ENCODE measurements at places on chromosomes 7 and 10.

GRCh38 chr10:97407211-97407951 is 6.2 kb upstream of the RRP12 start:
- DNase-seq = peak; percentile 54

DNA sequence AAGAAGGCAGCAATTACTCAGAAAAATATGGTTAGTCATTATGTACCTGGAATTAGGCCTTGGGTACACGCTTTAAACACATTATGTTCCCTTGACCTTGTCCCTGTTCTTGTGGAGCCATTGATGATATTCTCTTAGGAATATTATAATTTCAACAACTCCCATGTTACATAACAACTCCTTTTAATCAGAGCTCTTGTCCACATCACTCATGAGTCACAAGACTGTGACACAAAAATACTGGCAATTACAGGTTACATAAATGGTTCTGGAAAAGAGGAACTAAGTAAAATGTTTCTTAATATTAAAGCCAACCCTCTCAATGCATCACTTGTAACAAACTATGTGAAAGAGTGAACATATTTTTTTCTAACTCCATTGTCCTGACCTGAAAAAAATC is 143.8 kb upstream of the PCLO start:
- no peak for DNase-seq

DNA sequence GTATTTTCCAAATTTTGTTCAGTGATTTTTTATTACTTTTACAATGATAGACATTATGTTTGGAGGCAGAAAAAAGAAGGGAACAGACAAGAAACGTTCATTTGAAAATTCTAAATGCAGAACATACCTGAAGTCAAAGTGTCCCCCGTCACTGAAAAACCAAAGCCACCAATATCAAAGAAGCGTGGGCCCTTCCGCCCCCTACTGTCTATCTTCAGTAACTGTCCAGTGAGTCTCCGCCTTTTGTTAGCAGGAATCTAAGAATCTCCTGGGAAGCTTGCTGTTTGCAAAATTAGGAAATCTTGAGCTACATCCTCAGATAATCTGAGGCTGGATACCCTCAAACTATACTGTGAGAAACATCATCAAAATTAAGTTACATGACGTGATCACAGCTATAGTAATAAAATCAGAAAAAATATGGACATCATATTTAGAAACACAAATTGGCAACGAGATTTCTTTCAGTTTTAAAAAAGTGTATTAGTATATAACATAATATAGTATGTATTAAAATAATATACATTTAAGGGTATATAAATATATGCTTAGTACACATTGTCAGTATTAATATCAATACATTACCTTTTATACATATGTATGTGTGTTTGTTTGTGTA is 169.3 kb upstream of the AKR1E2 start:
- peak; percentile 35 for DNase-seq

DNA sequence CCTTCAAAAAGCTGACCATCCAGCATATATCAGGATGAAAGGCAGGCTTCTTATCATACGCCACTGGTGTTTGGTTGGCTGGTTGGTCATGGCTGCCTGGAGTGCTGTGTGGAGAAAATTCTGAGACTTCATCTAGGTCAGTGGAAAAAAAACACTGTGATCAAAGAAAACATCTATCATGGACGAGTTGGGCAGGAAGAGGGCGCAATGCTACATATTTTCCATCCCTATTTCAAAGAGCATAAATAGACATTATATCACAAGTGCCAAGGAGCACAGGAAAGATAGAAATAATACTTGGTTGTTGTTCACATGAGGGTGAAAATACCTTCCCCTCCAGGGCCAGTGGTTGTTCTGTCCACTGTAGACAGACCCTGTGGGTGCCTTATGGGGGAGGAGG is 128.4 kb upstream of the PLPP4 start:
- no peak for DNase-seq

DNA sequence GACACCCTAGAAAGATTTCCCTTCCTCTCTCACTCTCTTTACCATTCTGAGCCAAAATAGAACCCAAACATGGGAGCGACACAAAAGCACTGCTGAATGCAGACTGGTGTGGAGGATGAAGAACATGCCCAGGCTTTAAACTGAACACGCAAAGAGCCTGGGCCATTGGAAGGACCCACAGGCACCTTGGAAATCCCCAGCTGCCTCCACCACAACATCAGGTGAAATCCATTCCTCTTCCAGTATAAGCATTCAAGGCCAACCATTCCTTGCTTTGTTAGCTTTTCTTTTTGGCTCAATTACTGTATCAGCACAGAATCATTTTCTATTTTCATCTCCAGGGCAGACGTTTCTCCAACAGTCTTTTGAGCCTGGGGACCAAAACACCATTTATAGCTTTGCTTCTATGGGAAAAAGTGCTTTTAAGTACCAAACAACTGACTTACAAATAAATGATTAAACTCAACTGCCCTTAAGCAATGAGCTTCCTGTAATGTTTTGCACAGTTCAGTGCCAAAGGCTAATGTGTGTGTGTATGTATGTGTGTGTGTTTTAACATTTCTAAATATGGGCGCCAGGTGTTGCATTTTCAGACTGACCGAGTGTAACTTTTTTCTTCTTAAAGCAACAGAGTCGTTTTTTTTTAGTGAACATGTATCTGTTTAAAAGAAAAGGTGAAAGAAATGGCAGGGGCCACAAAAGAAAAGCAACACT is 16.2 kb upstream of the BLNK start:
- DNase-seq = no peak

- no peak for DNase-seq
Observed at GRCh38 chr10:98338318-98338717, 70.3 kb upstream of the LOXL4 start.

- DNase-seq = no peak
Observed at GRCh38 chr7:94178230-94178629, 174.1 kb upstream of the BET1 start.

DNA sequence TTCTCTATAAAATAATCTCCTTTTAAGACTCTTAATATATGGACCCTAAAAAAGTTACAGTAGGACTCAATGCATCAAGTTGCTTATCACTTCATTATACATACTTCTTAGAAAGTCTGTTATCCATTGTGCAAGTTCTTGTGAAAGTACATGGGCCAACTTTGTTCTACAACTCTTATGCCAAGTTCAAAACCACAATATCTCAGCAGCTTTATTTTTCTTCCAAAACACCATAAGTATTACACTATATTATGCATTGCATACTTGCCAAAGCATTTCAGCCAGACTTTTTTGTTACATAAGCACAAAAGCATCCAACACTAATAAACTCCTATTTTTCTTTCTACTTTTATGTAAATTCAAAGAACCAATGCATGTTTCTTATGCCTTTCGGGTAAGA is 94.4 kb downstream of the AHR start:
- DNase-seq = no peak

GRCh38 chr10:30647089-30647488 is 17.5 kb upstream of the LYZL2 start:
- DNase-seq = no peak

- no peak for DNase-seq
Observed at GRCh38 chr7:76372984-76373833, 14.4 kb upstream of the YWHAG start.

DNA sequence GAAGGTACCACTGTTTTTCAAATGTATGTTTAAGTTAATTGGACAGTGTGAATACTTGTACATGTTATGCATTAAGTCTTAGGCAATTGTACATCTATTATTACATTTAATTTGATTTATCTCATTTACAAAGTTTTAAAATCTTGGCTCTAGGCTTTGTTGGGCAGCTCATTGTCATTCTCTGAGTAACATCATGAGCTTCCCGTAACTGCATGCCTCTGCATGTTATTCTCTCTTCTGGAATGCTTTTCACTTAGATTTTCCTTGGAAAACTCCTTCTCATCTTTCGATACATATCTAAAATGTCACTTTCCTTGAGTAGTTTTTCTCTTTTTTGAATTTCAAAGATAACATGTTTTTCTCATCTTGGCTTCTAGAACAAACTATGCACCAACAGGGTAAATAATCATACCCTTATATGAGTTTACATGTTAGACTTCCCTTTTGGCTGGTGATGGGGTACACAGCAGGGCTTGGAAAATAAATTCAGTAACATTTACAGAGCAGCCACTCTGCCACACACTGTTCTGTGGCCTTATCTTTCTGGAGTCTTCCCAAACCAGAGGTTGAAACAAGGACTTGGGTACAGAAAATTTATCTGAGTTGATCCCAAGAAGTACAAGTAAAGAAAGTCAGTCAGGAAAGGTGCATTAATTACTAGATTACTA is 42.2 kb upstream of the A1CF start:
- DNase-seq = no peak

- DNase-seq = no peak
Observed at GRCh38 chr10:10587744-10588393, 429.8 kb upstream of the CELF2 start.

GRCh38 chr10:75398200-75398691 is 3.3 kb downstream of the ZNF503 start:
- no peak for DNase-seq

DNA sequence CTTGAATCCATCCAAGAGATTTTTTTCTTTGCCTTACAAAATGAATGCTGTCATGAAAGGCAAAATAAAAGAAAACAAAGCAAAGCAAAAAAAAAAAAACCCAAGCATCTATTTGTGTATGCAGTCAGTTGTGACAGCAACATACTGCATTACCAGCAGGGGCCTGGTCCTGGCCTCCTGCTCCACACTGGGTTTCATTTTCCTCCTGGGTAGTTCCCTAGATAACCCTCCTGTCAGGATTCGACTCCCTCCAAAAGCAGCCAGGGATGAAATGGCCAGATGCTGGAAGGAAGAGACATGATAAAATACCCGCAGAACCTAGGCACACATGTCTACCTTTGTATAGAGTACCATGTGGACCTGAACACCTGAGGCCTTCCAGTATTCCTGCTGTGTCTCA is 148.6 kb downstream of the NRCAM start:
- no peak for DNase-seq

GRCh38 chr10:102434394-102435132 is 2.2 kb upstream of the CUEDC2 start:
- no peak for DNase-seq

DNA sequence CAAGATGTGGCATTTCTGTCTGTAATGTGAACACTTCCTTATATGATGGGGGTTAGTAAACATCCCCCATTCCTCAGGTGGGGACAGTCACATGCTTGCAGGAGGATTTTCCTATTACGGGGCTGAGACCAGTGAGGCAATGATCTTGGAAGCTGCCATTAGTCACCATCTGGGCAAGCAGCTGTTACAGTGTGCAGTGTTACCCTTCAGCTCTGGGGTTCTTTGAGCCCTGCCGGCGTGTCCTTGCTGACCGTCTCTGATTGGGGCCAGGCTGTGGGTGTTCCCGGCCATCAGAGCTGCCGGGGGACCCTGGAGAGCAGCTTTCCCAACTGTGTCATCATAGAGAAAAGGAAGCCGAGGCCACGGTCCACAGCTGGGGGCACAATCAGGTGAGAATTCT is 126.8 kb upstream of the FAM20C start:
- DNase-seq = no peak

- no peak for DNase-seq
Observed at GRCh38 chr7:116273283-116273917, 63.1 kb downstream of the TES start.

- DNase-seq = no peak
Observed at GRCh38 chr7:121288894-121289293, 39.9 kb upstream of the WNT16 start.

- DNase-seq = no peak
Observed at GRCh38 chr10:106566873-106567272, 597.6 kb downstream of the SORCS1 start.

- DNase-seq = no peak
Observed at GRCh38 chr7:47438411-47439029, 143.4 kb downstream of the TNS3 start.

DNA sequence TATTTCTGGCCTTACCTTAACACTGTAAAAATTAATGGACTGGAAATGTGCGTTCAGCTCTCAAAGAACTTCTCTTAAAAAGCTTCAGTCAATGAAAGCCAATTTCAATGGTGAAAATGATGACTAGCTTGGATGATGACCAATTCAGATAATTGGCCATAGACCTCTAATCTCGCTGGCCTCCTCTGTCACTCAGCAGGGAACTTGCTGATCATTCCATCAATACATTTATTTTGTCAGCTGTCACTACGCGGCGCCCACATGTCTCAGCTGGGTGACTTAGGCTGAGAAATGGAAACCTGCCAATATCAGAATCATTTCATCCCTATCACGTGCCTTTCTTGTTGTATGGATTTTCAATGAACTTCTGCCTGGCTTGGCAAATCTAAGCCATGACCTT is 673.0 kb upstream of the AUTS2 start:
- DNase-seq = no peak

DNA sequence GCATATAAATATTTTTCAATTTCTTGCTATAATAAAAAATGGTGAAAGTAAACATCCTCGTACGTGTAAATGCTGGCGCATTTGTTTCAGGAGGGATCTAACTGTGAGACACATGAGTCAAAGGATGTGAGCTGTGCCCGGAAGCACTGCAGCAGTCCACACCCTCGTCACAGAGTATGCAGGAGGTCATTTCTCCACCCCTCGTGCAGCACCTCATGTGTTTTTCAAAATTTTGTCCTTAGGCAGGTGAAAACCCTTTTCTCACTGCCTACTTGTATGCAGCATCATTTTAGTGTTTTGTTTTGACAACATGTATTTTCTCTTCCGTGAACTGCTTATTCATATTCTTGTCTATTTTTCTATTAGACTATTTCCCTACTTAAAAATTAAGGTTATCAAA is 162.7 kb downstream of the AVL9 start:
- no peak for DNase-seq

- no peak for DNase-seq
Observed at GRCh38 chr7:116715077-116715476, 43.1 kb downstream of the MET start.

- DNase-seq = no peak
Observed at GRCh38 chr7:19114551-19114855, 2.9 kb downstream of the TWIST1 start.

- no peak for DNase-seq
Observed at GRCh38 chr10:43863270-43863669, 214.6 kb upstream of the ZNF32 start.

DNA sequence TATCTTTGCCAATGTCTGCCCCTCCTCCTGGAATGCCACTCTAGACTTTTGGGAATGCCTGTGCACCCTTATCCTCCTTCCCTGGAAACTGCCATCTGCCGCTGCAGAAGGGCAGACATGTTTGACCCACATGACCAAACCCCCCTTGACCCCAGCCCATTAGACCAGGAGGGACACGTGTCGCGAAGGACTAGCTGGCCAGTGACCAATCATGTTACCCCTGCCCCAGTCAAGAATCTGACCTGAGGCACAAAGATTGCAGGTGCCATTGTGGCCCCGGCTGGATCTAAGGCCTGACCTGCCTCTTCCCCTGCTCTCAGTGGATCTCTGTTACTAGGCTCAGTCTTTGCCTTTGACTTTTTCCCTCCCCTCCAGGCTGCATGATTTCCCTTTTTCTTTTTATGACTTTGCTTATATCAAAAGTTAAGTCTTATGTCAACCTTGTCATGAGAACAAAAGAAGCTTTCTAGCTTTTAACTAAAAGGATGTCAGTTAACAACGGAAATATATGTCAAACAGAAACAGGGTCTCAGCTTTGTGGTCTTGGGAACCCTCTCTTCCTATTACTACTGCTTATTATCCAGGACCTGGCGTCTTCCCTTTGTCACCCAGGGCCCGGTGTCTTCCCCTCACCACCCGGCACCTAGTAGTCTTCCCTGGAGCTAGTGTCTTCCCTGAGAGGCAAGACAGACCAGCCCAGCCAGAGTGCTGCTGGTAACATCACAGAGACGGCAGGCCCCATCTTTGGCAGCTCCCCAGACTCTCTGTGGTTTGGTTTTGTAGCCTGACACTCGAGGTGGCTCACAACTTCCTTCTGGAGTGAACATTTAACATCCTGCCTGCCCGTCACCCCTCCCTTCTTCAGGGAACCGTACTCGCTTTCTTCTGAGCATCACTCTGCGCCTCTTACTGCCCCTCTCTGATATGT is 24.4 kb upstream of the PPIF start:
- peak; percentile 78 for DNase-seq
